ENCODE measurements at places on chromosomes 2 and 18.

GRCh38 chr2:159468257-159468656, 148.1 kb downstream of the BAZ2B start:
- no peak for DNase-seq

DNA sequence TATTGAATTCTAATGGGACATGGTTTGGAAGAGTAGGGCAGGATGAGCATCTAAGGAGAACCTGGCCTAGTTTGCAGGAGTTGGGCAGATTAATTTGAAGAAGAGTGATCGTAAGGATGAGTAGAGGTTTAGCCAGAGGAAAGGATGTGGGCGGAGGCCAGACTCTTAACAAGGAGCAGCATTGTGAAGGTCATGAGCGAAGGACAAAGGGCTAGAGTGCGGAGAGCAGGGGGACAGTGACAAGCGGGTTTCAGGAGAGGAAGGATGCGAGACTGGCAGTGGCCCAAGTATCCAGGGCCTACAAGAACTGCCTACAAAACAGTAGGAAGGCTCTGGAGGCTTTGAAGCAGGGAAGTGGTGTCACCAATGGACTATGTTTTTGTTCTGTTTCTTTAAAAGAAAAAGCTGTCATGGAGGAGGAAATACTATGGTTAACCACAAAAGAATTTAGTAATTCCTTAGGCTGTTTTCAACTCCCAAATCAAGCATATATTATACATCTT, 20.1 kb downstream of the SLC66A3 start:
- DNase-seq = no peak

DNA sequence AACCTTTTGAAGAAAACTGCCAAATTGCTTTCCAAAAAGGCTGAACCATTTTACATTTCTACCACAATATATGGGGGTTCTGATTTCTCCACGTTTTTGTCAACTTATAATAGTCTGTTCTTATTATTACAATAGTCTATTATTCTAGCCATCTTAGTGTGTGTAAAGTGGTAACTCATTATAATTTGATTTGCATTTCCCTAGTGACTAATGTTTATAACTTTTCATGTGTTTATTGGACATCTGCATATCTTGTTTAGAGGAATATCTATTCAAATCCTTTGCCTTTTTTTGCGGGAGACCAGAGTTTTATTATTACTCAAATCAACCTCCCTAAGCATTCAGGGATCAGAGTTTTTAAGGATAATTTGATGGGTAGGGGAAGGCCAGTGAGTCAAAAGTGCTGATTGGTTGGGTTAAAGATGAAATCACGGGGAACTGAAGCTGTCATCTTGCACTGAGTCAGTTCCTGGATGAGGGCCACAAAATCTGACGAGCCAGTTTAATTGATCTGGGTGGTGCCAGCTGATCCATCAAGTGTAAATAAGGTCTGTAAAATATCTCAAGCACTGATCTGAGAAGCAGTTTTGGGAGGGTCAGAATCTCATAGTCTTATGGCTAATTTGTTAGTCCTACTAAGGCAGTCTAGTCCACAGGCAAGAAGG, 303.4 kb upstream of the NCKAP5 start:
- no peak for DNase-seq

DNA sequence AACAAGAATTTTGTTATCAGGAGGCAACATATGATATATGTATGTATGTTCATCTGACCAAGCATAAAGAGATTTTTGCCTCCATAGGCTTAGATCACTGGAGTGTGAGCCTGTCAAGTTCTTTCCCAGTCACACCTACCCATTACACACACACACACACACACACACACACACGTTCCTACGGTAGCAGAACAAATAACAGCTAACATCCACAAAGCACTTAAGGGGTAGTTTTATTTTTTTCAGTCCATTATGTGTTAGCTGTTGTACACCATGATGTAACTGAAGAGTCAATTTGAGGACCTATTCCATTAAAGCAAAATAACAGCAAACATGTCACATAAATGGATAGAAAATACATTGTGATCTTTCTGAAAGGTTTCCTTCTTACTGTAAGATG, 39.5 kb downstream of the UGP2 start:
- no peak for DNase-seq

GRCh38 chr18:38313831-38314230, 748.2 kb upstream of the CELF4 start:
- DNase-seq = no peak

GRCh38 chr2:45370369-45370768, 240.7 kb downstream of the SRBD1 start:
- no peak for DNase-seq

DNA sequence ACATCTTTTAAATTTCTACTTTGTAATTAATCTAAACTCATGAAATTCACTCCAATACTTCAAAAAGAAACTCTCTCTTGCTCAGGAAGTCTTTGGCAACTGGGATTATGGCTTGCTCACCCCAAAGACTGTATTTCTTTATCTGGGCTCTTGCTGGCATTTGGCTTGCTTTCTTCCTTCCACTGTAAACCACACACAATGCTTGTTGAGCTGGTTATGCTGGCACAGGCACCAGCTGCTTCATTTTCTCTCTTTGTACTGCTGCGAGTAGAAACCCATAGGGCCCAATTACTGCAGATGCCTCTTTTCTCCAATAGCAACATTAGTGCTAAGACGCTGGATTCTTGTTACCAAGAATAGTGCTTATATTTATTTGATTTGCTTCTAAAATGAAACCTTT, 51.4 kb downstream of the SLC38A11 start:
- no peak for DNase-seq

DNA sequence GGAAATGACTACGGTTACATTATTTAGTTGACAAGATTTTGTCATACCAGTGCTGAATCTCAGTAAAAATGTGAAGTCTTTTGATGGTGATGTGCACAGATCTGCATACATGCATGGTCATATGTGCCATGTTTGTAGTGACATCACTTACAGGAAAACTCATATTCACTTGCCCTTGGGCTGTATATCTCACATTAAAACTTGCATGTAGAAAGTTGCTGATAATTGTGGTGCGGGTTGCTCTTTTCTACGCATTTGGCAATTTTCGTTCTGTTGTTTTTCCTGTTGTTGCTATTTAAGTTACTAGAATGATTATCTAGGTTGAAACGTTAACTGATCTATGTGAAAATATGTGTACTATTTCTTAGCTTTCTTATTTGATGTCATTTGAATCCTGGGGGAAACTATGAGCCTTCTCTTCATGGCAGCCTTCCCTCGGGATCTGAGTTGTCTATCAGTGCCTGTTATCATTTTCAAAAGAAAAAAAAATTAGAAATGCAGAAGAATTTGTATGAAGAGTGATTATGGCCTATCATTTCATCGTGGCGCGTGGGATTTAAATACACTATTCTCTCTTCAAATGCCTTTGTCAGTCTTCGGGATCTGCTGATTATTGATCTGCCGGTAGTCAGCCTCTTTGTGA, 296.6 kb downstream of the TMX3 start:
- DNase-seq = no peak

- no peak for DNase-seq
Measured at GRCh38 chr2:240457223-240458043, 22.0 kb downstream of the GPC1 start.

DNA sequence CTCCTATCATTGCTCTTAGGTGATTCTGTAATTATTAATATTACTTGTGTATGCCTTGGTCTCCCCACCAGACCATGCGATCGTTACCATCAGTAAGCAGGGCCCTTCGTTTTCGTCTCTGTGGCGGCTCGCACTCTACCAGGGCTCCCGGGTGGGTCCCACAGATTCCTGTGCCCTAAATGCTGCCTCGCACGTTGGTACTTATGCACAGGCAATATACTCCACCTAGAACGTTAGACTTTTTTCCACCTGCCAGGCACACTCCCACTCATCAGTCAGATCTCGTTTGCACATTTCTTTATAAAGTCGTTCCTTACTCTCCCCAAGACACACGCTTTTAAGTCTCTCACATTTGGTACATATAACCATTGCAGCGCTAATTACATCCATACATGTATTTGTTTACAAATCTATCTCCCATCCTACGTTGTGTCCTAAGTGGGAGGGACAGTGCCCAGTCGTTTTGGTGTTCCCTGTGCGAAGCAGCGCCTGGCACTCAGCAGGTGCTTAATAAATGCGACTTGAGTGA, 901 bp downstream of the FEZ2 start:
- no peak for DNase-seq

GRCh38 chr18:2709316-2709715, 53.8 kb downstream of the SMCHD1 start:
- no peak for DNase-seq

DNA sequence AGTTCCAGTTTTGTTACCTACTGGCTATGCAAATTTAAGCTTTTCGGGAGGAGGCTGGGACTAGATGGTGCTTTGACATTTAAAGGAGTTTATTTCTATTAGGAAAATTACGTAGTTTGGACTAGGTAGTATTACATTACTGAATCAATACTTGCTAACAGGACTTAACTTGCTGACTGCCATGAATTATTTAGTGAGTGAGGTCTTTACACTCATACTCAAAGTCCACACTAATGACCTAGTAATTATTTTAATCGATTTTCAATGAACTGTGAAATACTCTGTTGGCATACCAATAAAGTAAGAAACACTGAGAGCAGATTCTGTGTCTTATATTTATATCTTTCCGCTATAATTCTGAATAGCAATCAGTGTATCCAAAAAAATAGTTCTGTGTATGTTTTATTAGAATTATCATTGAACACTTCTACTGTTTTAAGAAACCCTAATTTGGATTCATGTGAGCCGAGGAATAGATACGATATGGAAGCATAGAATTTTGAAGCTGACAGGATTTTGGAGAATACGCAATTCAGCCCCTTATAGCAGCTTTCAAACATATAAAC, 55.0 kb downstream of the CHST9 start:
- DNase-seq = no peak

DNA sequence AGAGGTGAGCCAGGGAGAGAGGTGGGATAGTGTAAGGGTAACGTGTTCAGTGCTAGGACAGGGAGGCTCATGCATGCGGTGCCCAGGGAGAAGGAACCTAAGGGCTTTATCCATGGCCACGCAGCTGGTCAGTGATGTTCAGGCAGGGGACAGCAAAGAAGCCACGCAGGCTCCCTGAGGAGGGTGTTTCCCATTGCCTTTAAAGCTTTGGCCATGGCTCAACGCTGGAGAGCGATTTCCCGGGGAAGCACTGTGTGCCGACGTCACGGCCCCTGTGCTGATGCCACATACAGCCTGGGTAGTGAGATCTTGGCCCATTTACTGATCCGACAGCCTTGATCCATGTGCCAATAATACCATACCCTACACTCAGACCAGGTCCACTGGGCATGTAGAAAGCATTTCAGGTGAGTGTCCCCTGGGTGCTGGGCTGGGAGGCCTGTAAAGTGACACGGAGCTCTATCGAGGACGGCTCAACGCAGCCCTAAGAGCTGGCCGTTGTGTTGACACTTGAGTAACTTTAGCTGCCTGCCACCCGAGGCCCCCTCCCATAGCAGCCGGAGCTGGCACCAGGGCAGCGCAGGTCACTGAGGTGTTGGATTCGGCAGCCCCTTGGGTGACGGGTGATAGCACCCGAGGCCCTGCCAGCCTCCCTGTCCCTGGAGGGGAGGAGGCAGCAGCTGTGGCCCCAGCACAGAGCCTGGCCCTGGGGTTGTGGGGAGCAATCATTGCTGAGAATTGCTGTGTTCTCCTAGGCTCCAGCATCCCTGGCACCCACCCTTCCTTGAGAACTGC, 41.4 kb downstream of the PDIA6 start:
- no peak for DNase-seq

DNA sequence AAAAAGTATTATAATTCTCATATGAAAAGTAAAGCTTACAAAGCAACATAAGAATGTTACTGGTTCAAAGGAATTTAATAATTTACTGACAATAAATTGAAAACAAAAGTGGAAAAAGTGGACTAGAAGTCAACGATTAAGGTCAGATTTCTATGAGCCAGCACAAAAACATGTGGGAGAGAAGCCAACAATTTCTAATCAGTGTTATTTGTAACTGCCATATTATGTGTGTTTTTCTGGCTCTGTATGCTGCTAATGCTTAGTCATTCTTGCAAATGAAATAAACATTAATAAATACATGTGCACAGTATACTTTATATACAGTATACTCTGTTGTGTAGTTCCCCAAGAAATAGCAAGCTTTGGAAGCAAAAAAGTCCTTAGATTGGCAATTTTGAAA, 301.3 kb upstream of the RGPD4 start:
- DNase-seq = no peak

DNA sequence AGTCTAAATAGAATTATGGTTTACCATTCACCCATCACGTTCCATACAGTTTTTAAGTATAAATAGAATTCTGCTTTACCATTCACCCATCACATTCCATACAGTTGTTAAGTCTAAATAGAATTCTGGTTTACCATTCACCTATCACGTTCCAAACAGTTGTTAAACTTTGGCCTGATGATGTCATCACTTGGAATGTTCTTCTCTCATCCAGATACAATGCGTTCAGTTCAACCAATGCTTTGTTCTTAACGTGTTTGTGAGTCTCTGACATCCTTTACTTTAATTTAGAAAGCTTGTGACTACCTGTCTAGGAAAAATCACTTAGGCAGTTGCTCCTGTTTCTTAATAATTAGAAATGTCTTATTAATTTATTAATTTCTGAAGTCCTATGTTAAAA, 236.3 kb upstream of the RASGRP3 start:
- no peak for DNase-seq

DNA sequence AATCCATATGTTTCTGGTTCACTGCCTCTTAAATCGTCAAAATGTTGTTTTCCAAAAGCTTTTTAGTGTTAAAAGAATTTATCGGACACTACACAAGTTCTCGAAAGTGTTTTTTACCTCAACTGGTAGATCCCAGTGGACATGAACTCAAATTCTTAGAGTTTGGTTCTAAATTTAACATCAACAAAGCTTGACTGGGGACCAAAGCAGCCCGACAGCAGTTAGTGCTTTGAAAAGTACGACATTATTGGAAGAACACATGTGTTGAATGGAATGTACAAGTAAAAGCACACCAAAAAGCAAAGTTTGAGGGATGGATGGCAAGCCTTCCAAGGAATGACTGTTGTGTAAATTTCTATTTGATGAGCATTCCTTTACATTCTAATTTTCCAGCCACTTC, 803.9 kb upstream of the POU3F3 start:
- no peak for DNase-seq

DNA sequence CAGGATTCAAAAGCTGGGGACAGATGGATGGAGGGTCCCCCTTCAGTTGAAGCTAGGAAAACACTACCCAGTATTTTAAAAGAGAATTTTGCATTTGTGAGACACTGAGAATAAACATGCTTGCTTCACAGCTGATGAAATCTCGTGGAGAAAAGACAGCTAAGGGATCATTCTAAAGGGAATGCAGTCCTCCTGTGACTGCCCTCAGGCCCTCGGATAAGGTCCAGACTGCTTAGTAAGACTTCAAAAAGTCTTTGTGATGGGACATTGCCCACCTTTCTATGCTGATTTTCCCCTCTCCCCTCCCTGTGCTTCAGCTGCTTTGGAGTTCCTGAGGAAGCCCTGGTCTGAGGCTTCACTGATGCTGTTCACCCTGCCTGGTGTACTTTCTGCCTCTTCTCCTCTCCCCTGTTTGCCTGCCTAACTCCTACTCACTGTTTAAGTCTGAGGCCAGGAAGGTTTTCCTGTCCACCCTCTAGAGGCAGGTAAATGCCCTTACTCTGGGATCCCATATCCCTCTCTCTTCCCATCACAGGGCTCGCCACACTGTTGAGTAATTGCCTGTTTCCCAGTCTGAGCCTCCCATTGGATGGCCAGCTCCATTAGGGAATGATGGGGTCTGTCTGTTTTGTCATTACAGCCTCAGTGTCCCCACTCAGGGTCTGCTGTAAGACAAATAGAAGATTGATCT, 26.6 kb downstream of the POLE4 start:
- no peak for DNase-seq

All from stimulated activated CD4-positive, alpha-beta T cell treated with anti-CD3 and anti-CD28 coated beads, Interleukin-1b, Interleukin-23, amount 100 ng/mL, for 1 hour (primary cell).